ENCODE measurements at places on chromosomes 7 and 10.

GRCh38 chr7:138066954-138067394, 9.3 kb upstream of the AKR1D1 start:
- no peak for ATAC-seq

- ATAC-seq, result peak; percentile 51
Measured at GRCh38 chr10:71765176-71765904, 8.0 kb downstream of the VSIR start.

DNA sequence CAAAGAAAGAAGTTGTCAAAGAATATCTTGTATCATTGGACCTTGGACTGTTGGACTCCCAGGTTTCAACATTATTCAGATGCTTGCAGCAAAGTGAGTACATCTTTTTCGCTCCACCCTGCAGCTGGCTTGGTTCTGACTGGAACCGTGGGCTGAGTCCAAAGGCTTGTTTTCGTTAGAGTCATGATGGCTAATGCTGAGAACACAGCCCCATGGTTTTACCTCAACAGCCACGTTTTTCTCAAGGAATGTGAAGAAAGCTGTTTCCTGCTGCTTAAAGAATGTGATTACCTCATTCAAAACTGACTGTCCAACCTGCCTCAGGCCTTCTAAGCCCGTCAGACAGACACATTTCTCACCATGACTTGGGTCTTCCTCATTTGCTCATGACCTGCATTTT, 69.5 kb downstream of the STEAP1B start:
- no peak for ATAC-seq

DNA sequence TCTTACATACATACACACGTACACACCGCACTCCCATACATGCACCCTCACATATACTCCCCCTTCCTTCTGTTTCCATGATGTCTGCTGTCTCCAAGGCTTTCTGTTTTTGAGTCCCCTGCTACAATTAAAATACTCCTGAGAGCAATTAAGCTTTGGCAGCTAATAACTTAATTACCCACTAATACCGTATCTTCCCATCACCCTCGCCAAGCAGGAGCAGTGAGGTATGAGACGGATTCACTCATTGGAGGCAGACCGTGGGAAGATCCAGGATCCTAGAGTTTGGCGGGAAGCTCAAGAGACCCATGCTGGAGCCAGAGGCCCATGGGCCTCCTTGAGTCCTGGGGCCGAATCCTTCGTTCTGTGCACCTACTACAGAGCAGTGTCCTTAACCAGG, 1.7 kb upstream of the CALN1 start:
- no peak for ATAC-seq

- no peak for ATAC-seq
Measured at GRCh38 chr7:1156782-1157535, 3.0 kb downstream of the ZFAND2A start.

DNA sequence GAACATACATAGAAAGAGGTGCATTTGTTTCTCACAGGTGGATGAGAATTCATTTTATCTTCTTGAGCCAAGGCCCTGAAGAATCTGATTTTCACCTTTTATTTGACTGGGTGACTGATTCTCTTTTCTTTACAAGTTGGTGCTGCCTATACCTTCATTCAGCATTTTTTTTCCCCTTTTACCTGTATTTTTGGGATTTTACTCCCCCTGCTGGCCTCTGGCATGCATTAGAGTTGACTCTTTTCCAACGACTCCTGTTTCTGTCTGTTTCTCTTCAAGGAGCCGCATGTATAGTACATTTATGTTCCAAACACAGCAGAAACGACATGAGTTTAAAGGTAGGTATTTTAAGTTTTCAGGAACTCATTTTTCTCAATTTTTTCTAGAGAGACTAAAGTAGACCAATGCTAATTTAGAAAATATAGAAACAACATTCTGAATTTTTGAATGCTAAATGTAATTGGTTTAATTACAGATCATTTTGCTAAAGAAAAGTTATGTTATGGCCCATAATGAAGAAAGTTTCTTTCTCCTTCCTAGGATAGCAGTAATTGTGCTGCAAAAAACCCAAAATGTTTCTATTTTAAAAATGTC, 149.8 kb upstream of the HDAC9 start:
- ATAC-seq, result peak; percentile 90

GRCh38 chr10:124381011-124381611, 37.6 kb downstream of the OAT start:
- ATAC-seq, result no peak

- ATAC-seq, result no peak
Measured at GRCh38 chr10:62270020-62270419, 1.4 kb upstream of the RTKN2 start.

- ATAC-seq, result no peak
Measured at GRCh38 chr10:33889371-33889770, 554.9 kb upstream of the NRP1 start.

DNA sequence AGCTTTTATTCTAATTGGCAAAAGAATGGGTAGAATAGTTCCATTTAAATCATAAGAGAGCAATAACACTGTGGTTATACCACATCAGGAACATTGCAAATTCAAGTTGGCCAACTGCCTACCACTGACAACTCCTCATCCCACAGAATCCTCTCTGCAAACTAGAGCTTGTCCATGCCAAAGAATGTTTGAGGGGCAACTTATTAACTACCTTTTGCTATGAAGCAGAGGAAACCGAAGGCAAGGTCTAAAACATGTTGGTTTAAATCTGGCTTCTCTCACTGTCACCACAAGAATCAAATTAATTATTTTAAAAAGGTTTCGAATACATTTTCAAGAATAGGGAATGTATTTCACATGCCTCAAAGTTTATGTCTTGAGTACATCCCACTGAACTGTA, 36.0 kb downstream of the RHOBTB1 start:
- peak; percentile 65 for ATAC-seq

DNA sequence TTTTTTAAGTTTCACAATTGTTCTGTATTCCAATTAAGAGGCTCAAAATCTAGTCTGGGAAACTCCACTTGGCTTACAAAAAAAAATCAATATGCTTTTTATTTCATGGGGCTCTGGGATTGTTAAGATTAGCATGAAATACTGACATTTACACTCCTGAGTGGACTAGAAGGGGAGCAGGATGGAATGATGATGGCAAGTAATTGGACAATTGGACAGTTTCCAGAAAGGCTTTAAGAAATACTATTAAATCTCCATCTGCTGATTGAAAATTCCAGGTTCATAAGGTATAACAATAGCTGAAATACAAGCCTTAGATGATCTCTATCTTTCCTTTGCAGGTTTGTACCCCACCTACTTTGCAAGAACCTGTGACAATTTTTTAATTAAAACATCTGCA, 184.4 kb downstream of the LRRTM3 start:
- no peak for ATAC-seq

DNA sequence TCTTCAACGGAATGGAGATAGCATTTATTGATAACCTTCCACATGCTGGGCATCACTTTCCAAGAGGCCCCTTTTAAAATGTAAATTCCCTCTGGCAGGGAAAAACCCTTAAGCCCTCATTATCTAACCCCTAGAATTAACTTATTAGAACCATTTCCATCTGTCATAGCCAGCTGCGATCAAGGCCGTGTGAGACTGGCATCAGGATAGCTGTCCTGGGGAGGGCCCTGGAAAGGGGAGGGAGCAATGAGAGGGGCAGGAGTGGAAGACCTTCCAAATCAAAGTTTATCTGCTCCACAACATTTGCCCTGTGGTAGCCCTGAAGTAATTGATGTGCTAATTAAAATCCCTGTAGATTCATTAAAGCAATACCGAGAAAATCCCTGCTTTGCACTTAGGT, 45.0 kb upstream of the JAZF1 start:
- ATAC-seq, result no peak

- no peak for ATAC-seq
Measured at GRCh38 chr7:92051655-92052054, 82.6 kb downstream of the CYP51A1 start.

GRCh38 chr7:133613250-133613790, 360.4 kb downstream of the EXOC4 start:
- ATAC-seq, result no peak

DNA sequence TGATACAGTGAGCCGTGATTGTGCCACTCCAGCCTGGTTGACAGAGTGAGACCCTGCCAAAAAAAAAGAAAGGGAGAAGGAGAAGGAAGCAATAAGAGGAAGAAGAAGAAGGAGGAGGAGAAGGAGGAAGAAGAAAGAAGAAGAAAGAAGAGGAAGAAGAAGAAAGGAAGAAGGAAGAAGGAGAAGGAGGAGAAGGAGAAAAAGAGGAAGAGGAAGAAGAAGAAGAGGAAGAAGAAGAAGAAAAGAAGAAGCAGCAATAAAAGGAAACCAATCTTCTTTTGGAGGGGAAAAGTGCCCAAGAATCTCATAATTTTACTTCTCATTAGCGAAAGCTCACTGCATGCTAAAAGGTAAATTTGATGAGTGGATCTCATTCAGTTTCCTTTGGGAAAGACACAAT, 85.7 kb upstream of the GLCCI1 start:
- no peak for ATAC-seq

DNA sequence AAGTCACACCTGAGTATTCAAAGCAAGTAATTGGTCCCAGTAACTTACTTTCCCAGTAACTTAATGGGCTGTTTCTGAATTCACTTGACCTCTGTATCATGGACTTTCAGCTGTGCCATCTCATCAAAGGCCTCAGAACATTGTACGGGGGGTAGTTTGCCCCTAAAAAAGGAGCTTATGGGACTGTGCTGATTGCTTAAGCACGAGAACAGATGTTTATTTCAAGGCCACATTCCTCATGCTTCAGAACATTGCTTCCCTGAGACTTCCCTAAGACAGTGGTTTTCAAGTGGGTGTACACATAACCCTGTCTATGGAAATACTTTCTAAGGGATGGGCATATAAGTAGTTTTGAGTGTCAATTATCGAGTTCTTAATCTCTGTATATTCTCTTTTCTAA, 26.8 kb downstream of the CALCR start:
- no peak for ATAC-seq

- no peak for ATAC-seq
Measured at GRCh38 chr7:38637957-38638356, 6.8 kb upstream of the AMPH start.

- ATAC-seq, result no peak
Measured at GRCh38 chr10:114746531-114746930, 75.0 kb upstream of the FHIP2A start.

GRCh38 chr7:92266415-92267241, 20.9 kb downstream of the ANKIB1 start:
- ATAC-seq, result no peak

GRCh38 chr7:83441-83840, 108.9 kb upstream of the FAM20C start:
- ATAC-seq, result no peak

DNA sequence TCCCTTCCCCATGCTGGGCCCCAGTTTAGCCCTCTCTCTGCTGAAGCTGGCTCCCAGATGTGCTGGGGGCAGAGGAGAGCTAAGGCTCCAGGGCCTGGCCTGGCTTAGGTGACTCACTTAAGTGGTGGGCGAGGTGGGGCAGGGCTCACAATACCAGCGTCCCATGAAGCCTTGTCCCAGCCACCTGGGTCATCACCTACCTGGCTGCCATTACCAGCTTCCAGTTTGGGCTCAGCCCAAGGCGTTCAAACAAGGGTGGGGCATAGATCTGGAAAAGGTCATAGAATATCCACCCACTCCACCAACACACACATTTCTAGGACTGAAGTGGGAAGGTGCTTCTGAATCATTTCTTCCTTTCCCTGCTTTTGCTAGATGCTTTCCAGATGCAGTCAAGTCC, 8.3 kb downstream of the KAZALD1 start:
- ATAC-seq, result no peak

- peak; percentile 77 for ATAC-seq
Measured at GRCh38 chr10:113030453-113030852, 80.4 kb downstream of the TCF7L2 start.

DNA sequence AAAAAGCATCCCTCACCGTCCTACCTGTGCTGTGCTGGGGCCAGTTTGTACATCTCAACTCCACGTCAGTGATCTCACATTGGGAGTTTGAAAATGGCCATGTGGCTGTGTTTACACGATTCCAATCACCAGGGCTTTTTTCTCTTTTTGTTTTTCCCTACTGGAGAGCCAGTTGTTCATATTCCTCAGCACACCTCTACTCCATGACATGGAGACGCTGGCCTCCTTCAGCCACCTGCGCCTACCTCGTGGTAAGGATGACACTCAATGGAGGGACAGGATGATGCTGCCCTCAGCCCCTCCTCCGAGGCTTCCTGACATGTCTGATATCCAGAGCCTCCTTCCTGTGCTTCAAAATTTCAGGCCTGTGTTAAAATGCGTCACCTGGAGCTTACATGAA, 10.3 kb downstream of the CLRN3 start:
- no peak for ATAC-seq

DNA sequence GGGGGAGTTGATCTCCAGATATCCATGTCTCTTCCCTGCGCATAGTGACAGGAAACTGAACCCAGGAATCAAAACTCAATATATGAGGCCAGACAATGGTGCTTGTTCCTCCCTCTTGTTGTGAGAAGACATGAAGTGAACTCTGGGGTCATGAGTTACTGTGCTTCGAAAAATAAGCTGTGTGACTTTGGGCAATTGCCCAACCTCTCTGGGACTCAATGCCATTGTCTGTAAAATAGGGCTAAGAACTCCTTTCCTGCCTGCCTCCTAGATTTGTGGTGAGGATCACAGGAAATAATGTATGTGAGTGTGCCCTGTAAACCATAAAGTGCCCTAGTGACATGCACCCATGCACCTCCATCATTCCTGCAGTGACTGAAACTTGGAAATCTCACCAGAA, 48.4 kb downstream of the SYPL1 start:
- no peak for ATAC-seq

- ATAC-seq, result no peak
Measured at GRCh38 chr7:51368334-51368733, 51.7 kb upstream of the COBL start.

DNA sequence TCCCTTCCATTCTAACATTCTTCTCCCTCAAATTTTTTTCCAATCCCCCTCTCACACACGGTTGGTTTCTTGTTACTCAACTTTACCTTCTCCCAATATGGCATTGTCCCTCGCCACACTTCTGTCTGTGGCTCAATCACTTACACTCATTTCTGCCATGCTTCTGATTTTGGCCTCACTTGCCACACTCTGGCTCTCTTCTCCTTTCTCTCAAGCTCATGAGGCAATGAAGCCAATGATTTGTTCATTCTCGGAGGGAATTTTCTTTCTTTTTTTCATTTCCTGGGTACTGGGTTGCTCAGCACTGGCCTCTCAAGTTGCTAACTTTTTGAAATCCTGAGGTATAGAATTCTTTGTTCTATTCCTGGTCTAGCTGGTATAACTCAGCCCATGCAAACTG, 4.0 kb upstream of the MYOZ1 start:
- ATAC-seq, result no peak

DNA sequence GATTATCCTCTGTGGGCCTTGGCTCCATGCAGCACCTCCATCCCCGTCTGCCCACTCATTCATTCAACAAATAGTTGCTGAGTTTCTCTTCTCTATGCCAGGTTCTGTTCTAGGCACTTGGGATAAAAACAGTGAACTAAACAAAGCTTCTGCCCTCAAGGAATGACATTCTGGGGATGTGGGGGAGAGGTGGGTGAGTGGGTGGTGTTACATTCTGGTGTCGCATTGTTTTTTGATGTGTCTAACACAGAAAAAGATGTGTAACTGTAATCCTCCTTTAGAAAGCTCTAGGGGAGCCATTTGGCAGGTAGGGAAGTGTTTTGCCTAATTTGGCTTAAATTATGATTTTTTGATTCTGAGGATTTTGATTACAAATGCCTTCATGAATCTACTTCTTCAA, 21.4 kb downstream of the AUTS2 start:
- peak; percentile 13 for ATAC-seq

- ATAC-seq, result peak; percentile 99
Measured at GRCh38 chr10:61779950-61780659, 117.4 kb downstream of the CABCOCO1 start.

- ATAC-seq, result no peak
Measured at GRCh38 chr10:74081941-74082718, 68.5 kb downstream of the AP3M1 start.
